ENCODE measurements at places on chromosomes 13 and 19.

DNA sequence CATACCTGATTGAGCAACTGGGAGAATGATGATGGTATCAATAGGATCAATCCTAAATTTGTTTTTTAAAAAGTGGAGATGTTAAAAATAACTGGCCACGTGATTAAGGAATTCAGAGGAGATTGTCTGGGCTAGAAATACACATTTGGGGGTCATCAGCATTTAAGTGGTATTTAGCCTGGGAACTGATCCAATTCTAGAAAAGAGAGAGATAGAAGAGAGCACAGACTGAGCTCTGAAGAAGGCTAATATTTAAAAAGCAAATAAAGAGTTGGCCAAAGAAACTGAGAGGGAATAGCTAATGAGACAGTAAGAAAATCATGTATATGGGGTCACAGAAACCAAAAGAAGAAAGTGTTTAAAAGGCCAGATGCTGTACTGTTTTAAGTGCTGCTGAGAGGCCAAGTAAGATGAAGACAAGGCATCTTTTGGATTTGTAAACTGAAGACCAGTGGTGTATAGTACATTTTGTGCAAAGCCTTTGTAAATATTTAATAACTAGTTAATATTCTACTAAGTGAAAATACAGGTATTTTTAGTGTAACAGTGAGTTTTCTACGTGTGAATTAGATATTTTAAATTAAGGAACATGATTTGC, 40.2 kb downstream of the UBL3 start:
- H3K36me3 ChIP-seq = no peaks in the 10 kb centered on the region
- no peak for DNase-seq
- no peak overlapping the region for H3K4me3 ChIP-seq
- H3K27ac ChIP-seq = no peak overlapping the region
- H3K4me1 ChIP-seq = no peaks in the 10 kb centered on the region
- H3K27me3 ChIP-seq = no peaks in the 10 kb centered on the region

DNA sequence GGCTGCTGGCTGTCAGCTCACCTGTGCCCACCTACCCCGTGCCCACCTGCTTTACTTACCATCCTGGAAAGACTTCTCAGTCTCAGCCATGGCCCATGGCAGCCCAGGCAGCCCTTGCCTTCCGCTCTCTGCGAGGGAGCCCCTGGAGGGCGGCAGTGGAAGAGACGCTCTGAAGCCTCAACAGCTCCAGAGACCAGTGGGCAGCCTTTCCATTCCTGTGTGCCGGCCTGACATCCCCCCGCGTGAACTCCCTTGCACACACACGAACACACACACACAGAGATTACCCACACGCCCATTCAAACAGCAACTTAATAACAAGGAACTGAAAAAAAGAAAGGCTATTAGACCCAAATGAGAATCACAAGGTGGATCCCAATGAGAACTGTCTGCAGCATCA, 14.2 kb upstream of the RASA3 start:
- H3K27me3 ChIP-seq = no peaks in the 10 kb centered on the region
- DNase-seq = peak; percentile 43
- no peak overlapping the region for H3K4me3 ChIP-seq
- no peak overlapping the region for H3K27ac ChIP-seq

DNA sequence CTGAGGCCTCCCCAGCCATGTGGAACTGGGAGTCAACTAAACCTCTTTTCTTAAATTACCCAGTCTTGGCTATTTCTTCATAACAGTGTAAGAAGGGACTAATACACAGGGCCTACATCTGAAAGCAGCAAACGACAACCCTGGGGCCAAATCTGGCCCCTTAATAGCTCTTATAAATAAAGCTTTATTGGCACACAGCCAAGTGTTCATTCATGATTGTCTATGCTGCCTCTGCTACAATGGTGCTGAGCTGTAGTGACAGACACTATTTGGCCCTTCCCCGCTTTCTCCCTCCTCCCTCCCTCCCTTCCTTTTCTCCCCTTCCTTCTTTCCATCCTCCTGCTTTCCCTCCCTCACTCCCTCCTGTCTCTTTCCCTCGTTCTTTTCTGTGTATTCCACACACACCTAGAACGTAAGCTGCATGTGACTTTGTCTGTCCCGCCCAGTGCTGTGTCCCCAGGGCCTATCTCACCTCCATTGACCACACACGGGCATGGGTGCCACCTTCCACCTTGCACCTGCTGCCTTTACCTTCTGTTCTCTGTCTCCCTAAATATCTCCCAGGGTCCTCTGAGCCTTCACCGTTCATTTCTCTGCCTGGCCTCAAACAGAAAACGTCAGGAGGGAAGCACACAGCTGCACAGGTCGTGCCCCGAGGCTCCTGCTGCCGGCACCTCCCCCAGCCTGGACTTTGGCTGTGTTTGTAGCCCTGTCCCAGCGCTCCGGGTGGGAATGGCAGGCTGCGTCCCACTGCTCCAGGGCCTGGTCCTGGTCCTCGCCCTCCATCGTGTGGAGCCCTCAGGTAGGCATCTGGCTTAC, at the start of gene PROZ:
Gene PROZ (plus strand): TSS at position 720 of the 819 bp plus-strand sequence. CDS start 13 bp downstream, at position 733.
- DNase-seq = no peak
- peaks cover 12% of the 10 kb centered on the region for H3K27me3 ChIP-seq
- H3K36me3 ChIP-seq = no peaks in the 10 kb centered on the region

GRCh38 chr19:5624018-5624663, 1.3 kb downstream of the SAFB start:
- H3K27me3 ChIP-seq = no peaks in the 10 kb centered on the region
- peaks cover 70% of the 10 kb centered on the region for H3K36me3 ChIP-seq
- H3K4me1 ChIP-seq = peaks cover 20% of the 10 kb centered on the region
- H3K4me3 ChIP-seq = peak overlapping the region; percentile 84
- H3K27ac ChIP-seq = peak overlapping the region; percentile 43

GRCh38 chr13:35714588-35715377, 238.3 kb upstream of the MAB21L1 start:
- H3K27ac ChIP-seq = no peak overlapping the region
- H3K27me3 ChIP-seq = no peaks in the 10 kb centered on the region
- no peak overlapping the region for H3K4me3 ChIP-seq
- H3K4me1 ChIP-seq = no peaks in the 10 kb centered on the region

- H3K27me3 ChIP-seq = no peaks in the 10 kb centered on the region
- H3K4me1 ChIP-seq = peaks cover 10% of the 10 kb centered on the region
- peaks cover 18% of the 10 kb centered on the region for H3K36me3 ChIP-seq
- H3K27ac ChIP-seq = no peak overlapping the region
- no peak overlapping the region for H3K4me3 ChIP-seq
Observed at GRCh38 chr13:98838776-98839175, 86.3 kb upstream of the SLC15A1 start.

GRCh38 chr19:31910224-31910623, 435.2 kb upstream of the ZNF507 start:
- no peaks in the 10 kb centered on the region for H3K4me1 ChIP-seq
- no peak for DNase-seq
- no peak overlapping the region for H3K4me3 ChIP-seq
- H3K27ac ChIP-seq = no peak overlapping the region

- no peaks in the 10 kb centered on the region for H3K27me3 ChIP-seq
- no peak overlapping the region for H3K27ac ChIP-seq
- H3K36me3 ChIP-seq = no peaks in the 10 kb centered on the region
- DNase-seq = no peak
Observed at GRCh38 chr13:43232873-43233265, 209.5 kb downstream of the DNAJC15 start.

GRCh38 chr13:77728265-77729125, 31.0 kb downstream of the SLAIN1 start:
- no peaks in the 10 kb centered on the region for H3K36me3 ChIP-seq
- DNase-seq = no peak
- no peak overlapping the region for H3K27ac ChIP-seq
- no peak overlapping the region for H3K4me3 ChIP-seq
- H3K27me3 ChIP-seq = no peaks in the 10 kb centered on the region

GRCh38 chr19:35265900-35266519, 2.8 kb upstream of the USF2 start:
- H3K27me3 ChIP-seq = no peaks in the 10 kb centered on the region
- H3K27ac ChIP-seq = peak overlapping the region; percentile 90
- DNase-seq = peak; percentile 40
- H3K4me1 ChIP-seq = no peaks in the 10 kb centered on the region
- H3K4me3 ChIP-seq = no peak overlapping the region

DNA sequence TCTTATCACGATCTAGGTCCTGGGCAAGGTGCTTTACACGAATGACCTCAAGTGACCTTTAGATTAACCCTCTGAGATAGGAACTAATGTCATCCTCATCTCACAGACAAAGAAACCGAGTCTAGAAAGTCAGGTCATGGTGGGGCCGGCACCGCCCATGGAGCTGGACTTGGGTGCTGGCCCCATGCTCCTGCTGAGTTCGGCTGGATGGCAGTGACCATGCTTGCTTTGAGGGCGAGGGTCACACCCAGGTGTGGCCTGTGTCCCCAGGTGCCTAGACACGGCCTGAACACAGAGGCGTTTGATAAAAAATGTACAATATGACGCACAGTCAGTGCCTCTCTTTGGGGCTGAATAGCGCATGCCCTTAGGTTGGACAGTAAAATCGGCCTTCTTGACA, 26.8 kb downstream of the COL4A2 start:
- peaks cover 11% of the 10 kb centered on the region for H3K4me1 ChIP-seq
- DNase-seq = no peak
- H3K4me3 ChIP-seq = no peak overlapping the region

DNA sequence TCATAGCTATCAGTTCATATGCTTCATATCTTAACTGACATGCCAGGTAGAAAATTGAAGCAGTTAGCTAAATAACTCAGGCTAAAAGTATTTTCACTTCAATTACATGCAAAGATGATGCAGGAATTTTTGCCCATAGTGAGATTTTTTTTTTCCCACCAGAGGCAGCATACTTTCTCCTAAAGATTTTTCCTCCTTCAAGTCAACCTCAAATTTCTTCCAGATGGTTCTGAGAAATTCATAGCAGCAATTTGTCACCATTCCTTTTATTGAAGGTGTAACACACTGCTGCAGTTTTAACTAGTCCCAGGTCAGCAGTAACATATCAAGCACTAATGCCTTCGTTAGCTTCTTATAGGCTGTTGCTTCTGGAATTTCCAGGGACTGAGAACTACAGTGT, 141.9 kb downstream of the SUCLA2 start:
- no peaks in the 10 kb centered on the region for H3K27me3 ChIP-seq
- H3K36me3 ChIP-seq = no peaks in the 10 kb centered on the region
- peaks cover 3% of the 10 kb centered on the region for H3K4me1 ChIP-seq

- DNase-seq = no peak
- H3K36me3 ChIP-seq = peaks cover 48% of the 10 kb centered on the region
- H3K27me3 ChIP-seq = no peaks in the 10 kb centered on the region
- no peak overlapping the region for H3K27ac ChIP-seq
- H3K4me3 ChIP-seq = no peak overlapping the region
- no peaks in the 10 kb centered on the region for H3K4me1 ChIP-seq
Observed at GRCh38 chr19:52584736-52585440, 14.8 kb downstream of the ZNF701 start.

- peaks cover 2% of the 10 kb centered on the region for H3K36me3 ChIP-seq
- no peaks in the 10 kb centered on the region for H3K27me3 ChIP-seq
- DNase-seq = no peak
- no peak overlapping the region for H3K4me3 ChIP-seq
Observed at GRCh38 chr19:3065675-3066357, 3.5 kb upstream of the TLE5 start.

DNA sequence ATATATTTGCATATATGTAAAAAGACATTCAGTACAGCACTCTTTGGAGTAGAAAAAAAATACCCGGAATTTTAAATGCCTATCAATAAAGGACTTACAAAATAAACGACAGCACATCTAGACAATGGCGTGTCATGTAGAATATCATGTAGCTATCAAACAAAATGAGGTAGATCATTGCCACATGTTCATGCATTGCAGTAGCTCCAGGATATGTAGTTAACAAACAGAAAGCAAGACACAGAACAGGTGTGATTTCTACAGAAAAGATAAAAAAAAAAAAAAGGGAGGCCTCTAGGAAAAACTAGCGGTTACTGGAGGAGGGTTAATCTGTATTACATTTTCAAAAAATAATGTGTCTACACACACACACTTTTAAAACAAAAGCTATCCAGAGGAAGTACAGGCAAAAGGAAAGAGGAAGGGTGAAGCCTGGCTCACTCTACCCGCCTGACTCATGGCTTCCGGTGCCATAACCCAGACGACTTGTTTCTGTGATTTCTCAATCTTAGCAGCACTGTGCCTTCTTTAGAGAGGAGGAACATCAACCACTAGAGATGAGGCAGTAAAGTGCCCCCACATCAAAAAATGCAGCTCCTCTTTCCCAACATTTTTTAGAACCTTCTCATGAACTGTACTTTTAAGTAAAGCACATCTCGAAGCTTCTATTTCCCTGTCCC, 6.9 kb downstream of the KCTD12 start:
- no peaks in the 10 kb centered on the region for H3K27me3 ChIP-seq
- peaks cover 37% of the 10 kb centered on the region for H3K4me1 ChIP-seq
- H3K27ac ChIP-seq = peak overlapping the region; percentile 78

- no peak overlapping the region for H3K4me3 ChIP-seq
- peaks cover 27% of the 10 kb centered on the region for H3K4me1 ChIP-seq
- no peaks in the 10 kb centered on the region for H3K27me3 ChIP-seq
- no peak for DNase-seq
- H3K36me3 ChIP-seq = no peaks in the 10 kb centered on the region
- H3K27ac ChIP-seq = peak overlapping the region; percentile 22
Observed at GRCh38 chr13:72959643-72960042, 99.2 kb upstream of the KLF5 start.

- H3K27ac ChIP-seq = peak overlapping the region; percentile 77
- no peaks in the 10 kb centered on the region for H3K36me3 ChIP-seq
- H3K27me3 ChIP-seq = no peaks in the 10 kb centered on the region
Observed at GRCh38 chr13:49062297-49062896, 86.7 kb downstream of the FNDC3A start.

DNA sequence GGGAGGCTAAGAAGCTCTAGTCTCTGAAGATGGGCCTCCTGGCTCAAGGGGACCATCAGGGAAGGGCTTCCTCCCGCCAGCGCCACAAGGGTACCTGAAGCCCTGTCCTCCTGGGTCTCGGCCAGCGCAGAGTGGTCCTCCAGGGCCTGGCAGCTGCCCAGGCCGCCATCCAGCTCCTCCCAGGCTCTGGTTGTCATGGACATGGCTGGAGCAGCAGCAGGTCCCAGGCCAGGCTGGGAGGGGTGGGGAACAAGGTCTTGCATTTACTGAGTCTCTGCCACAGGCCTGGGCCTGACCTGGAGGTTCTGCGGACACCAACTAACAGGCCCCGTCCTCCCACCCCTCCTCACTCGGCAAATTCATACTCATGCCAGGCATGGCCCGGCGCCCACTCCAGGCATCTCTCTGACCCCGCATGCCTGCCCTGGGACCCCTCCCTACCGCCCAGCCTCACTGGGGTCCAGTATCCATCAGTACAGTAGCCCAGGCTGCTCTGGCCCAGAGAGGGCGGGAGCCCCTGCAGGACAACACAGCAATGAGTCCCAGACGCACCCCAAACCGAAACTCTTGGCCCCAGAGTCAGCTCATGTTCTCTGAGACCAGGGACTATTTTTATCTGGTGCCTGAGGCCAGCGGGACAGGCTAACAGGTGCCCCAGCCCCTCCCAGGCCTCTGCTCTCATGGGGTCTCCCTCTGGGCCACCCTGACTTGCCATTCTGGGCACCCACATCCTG, 938 bp downstream of the JSRP1 start:
- H3K36me3 ChIP-seq = no peaks in the 10 kb centered on the region
- no peak overlapping the region for H3K27ac ChIP-seq
- peaks cover 38% of the 10 kb centered on the region for H3K27me3 ChIP-seq
- DNase-seq = peak; percentile 58
- no peaks in the 10 kb centered on the region for H3K4me1 ChIP-seq

- peaks cover 71% of the 10 kb centered on the region for H3K36me3 ChIP-seq
- no peak overlapping the region for H3K4me3 ChIP-seq
- no peaks in the 10 kb centered on the region for H3K4me1 ChIP-seq
- no peak overlapping the region for H3K27ac ChIP-seq
Observed at GRCh38 chr13:33112766-33113165, 96.5 kb downstream of the KL start.

- no peaks in the 10 kb centered on the region for H3K27me3 ChIP-seq
- H3K36me3 ChIP-seq = no peaks in the 10 kb centered on the region
- H3K27ac ChIP-seq = no peak overlapping the region
Observed at GRCh38 chr13:96822895-96823294, 171.4 kb downstream of the OXGR1 start.

Data from RWPE2 (cell line).